ENCODE measurements at places on chromosomes 1 and 21.

- peak; percentile 33 for DNase-seq
Measured at GRCh38 chr1:167795810-167796740, 74.3 kb downstream of the MPZL1 start.

GRCh38 chr1:160418483-160418882 is 18.1 kb downstream of the VANGL2 start:
- DNase-seq, result no peak

GRCh38 chr1:196678510-196678884 is 26.7 kb downstream of the CFH start:
- peak; percentile 64 for DNase-seq

- no peak for DNase-seq
Measured at GRCh38 chr1:215140135-215140534, 57.6 kb downstream of the KCNK2 start.

GRCh38 chr1:178518894-178519293 is 6.0 kb downstream of the TEX35 start:
- DNase-seq, result no peak

GRCh38 chr1:35929730-35930592 is 944 bp upstream of the AGO3 start:
- peak; percentile 61 for DNase-seq

DNA sequence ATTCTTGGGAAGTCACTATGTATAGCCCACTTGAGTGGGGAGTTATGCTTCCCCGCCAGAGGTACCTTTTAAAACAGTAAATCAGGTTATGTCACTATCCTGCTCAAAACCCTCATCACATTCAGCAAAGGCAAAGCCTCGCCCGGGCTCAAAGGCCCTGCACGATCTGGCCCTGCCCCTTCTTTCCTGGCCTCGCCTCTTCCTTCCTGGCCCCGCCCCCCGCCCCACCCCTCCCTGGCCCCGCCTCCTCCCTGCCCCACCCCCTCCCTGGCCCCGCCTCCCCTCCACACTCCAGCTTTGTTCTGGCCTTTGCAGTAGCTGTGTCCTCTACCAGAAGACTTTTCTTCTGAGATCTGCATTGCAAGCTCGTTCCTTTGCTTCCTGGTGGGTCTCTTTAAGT is 6.6 kb downstream of the LDLRAD2 start:
- DNase-seq, result peak; percentile 22

DNA sequence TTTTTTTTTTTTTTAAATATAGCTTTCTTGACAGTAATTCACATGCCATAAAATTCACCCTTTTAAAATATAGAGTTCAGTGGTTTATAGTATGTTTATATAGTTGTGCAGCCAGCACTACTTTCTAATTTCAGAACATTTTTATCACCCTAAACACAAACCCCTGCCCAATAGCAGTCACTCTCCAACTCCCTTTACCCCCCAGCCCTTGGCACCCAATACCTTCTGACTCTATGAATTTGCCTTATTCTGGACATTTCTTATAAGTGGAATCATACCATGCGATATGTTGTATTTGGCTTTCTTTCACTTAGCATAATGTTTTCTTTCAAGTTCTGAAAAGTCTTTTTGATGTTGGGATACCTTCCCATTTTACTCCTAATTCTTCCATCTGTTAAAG is 42.5 kb upstream of the NEXN start:
- no peak for DNase-seq

GRCh38 chr1:171788696-171789095 is 7.2 kb downstream of the METTL13 start:
- peak; percentile 52 for DNase-seq

- no peak for DNase-seq
Measured at GRCh38 chr1:7421471-7422075, 349.5 kb upstream of the VAMP3 start.

DNA sequence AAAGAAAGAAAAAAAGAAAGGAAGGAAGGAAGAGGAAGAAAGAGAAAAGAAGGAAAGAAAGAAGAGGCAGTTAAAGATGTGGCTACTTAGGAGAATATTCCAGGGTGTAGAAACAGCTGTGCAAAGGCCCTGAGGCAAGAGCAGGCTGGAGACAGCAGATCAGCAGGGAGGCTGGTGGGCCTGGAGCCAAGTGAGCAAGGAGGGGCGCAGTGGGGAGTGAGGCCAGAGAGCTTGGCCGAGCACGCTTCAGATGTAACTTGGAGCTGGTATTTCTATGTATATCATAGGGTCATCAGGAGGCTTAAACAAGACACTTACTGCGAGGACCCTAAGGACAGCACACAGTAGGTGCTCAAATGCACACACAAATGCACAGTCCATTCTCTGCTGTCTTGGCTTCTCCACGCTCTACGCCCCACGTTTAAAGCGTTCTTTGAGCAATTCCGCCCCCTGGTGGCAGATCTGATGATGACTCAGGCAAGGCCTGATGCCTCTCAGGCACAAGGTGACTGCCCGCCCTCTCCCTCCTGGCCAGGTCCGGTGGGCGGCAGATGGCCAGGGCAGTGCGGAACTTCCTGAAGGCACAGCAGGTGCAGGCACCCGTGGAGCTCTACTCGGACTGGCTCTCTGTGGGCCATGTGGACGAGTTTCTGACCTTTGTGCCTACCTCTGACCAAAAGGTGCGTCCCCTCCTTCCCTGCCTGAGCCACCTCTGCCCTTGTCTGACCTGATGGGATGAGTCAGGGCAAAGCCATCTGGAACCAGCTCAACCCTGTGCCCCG is 11.9 kb upstream of the PADI3 start:
- peak; percentile 92 for DNase-seq

DNA sequence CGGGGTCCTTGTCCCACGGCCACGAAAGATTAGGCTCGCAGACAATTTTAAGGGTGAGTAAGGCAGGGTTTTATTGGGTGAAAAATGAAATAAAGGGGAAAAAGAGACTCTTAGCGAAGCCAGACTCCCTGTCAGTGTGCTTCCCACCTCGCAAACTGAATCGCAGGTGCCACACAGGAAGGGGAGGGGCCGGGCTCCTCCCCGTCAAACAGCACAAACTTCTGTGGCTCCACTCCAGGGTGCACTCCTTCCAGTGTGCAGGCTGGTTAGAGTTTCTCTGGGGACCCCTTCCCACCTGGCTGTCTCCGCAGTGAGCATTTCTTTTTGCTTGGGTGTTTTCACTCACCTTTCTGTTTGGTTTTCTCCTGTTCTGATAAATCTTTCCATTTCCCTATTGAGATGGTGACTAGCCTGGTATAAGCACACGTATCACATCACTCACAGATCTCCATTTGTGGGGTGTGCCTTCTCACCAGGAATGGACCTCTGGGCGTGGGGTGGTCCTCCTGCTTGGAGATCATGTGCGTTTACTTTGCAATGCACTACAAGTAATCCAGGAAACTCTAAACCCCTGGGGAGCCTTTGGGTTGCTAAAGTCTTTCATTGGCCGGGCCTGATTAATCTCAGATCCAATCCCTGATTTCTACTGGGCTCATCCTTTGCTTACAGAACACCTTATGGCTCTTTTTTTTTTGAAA is 37.6 kb upstream of the GALNT2 start:
- no peak for DNase-seq

GRCh38 chr1:12048372-12048771 is 14.7 kb upstream of the TNFRSF8 start:
- DNase-seq, result no peak

DNA sequence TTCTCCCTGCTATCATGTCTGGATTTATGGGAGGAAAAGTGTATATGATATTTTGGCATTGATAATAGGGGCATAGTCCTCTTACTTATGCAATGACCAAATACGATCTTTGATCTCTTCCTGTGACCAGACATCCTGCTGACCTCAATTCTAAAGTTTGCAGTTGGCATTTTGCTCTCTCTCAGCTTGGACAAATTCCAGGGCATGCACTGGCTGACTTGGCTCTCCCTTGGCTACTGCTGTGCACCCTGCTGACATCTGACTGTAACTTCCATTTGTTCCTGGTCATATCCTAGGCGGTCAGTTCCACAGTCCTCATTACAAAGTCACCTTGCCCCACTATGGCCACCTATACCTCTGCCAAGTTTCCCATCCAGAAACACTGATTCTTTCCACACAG is 380.7 kb upstream of the NR5A2 start:
- DNase-seq, result peak; percentile 10

GRCh38 chr1:159803956-159804689 is 2.0 kb downstream of the FCRL6 start:
- DNase-seq, result no peak

GRCh38 chr1:77197351-77197750 is 21.9 kb downstream of the PIGK start:
- DNase-seq, result no peak

GRCh38 chr1:54611621-54612020 is 11.7 kb downstream of the FAM151A start:
- no peak for DNase-seq

DNA sequence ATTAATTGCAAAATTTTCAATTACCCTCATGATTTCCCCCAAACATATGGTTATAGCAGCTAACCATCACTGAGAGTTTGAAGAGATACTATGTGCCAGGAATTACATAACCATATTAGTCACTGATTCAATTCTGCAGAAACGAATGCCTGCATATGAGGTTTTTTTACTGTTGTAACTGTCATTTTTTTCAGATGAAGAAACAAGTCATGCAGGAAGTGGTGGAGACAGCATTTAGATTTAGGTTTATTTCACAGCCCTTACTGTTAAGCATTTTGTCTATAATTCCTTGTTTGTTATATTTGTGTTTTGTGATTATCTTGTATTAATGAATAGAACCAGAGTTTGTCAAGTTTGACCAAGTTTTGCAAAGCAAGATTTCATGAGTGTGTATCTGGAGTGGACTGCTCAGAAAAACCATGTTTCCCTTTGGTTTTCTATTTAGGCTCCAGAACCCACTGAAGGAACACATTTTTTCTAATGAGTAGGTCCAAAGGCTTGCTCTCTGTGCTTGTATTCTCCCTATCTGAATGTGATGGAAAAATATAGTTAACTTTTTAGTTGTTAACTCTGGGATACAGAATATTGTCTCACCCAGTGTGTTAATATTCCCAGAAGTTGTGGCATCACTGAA is 308.5 kb upstream of the ADAMTS5 start:
- DNase-seq, result peak; percentile 45

GRCh38 chr1:210233495-210234328 is 1.1 kb downstream of the SERTAD4 start:
- DNase-seq, result peak; percentile 86

- peak; percentile 6 for DNase-seq
Measured at GRCh38 chr1:101025283-101025656, 314 bp downstream of the DPH5 start.

GRCh38 chr1:231919239-231919885 is 292.8 kb downstream of the DISC1 start:
- DNase-seq, result no peak

DNA sequence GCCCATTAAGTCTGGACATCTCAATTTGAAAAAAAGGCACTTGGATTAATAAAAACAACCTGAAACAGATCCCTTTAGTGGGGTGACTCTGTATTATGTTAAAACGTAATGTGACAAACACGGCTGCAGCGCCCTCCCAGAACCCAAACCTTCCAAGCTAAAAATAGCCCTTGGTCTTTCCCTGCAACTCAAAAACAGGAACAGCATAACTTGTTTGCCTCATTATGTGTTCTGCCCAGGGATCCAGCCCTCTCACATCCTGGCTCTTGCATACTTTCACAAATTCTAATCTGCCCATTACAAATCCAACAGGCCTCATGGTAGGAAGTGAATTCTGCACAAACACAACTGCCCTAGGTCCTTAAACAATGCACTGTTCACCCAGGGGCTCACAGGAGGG is 94.7 kb upstream of the GADD45A start:
- no peak for DNase-seq

- no peak for DNase-seq
Measured at GRCh38 chr1:51284487-51284954, 45.8 kb downstream of the TTC39A start.

DNA sequence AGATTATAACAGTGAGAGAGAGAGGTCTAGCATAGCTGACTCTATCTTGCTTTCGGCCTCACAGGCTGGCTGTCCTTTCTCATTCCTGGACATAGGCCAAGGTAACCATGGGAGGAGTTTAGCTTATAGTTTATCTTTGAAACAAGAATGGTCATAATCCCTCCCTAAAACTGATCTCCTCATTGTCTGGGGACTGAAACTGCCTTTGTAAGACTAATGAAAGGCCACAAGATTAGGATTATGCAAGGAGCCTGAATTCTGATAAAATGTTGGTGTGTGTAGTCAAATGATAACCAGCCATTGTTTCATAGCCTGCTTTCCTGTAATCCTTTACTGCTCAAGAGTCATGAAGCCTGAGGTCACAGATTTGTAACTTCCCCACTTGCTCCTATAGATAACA is 131.9 kb upstream of the LYPLAL1 start:
- no peak for DNase-seq

DNA sequence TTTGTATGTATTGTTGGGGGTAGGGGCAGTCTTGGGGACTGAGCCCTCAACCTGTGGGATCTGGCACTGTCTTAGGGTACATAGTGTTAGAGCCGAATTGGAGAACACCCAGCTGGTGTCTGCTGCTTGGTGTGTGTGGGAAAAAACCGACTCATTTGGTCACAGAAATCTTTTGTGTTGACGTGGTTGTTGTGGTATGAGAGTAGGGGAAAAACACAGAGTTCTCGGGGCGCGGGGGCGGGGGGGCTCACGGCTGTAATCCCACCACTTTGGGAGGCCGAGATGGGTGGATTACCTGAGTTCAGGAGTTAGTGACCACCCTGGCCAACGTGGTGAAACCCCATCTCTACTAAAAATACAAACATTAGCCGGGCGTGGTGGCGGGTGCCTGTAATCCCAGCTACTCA is 15.3 kb upstream of the SRSF10 start:
- no peak for DNase-seq

DNA sequence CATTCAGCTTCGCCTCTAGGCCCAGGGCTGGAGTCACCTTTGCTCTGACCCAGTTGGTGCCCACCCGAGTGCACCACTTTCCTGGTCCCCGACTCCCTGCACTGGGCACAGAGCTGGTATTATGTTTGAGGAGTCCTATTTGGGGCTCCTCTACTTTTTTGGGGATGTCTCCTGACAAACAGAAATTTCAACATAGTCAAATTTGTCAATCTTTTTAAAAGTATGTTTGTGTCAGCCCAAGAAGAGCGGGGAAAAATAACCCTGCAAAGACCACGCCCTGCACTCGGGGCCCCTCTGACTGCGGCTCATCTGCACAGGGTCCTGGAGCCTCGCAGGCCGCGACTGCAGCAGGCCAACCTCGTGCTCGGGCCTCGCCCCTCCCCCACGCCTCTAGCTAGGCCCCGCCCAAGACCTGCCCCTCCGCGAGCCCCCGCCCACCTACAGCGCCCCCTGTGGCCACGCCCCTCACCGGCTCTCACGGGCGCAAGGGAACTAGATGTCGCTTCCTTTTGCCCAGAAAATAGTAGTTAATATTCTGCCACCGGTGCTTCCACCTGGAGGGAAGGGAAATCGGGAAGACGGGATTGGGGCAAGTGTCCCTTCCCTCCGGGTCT is 11.4 kb downstream of the FAM229A start:
- no peak for DNase-seq

DNA sequence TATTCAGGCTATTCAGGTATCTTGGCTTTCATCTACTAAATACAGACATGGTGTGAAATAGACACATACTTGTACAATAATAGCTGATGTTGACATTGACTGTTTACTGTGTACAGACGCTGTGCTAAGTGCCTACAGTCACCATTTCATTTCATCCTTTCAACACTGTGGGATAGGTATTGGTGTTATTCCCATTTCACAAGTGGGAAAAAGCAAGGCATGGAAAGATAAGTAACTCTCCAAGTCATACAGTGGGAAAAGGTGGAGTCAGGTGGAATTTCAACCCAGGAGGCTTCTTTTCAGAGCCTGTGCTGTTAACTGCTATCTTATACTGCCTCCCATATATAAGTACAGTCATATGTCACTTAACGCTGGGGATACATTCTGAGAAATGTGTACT is 49.6 kb upstream of the ATP1A1 start:
- no peak for DNase-seq

GRCh38 chr1:1219341-1219740 is 5.4 kb upstream of the TNFRSF4 start:
- no peak for DNase-seq
